ENCODE measurements at places on chromosomes 6 and 20.

DNA sequence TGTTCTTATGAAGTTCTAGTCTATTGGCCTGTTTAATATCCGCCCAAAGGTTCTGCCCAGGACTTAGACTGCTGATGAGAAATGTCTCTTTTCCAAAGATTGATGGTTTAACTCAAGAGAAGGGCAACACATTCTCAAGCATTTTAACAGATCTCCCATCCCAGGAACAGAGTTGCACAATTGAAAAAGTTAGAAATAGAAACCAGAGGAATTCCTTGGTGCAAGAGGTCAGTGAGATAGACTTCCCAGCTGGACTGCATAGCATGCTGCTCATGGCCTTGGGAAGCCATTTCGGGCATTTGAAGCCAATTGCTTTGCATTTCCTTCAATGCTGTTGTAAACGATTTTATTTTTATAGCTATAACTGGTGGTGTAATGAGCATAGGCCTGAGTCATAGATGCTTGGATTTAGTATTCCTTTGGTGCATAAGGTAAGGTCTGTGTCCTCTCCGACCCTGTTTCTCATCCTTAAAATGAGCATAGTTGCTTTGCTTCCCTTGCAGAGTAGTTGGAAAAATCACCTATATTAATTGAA lies 292.2 kb upstream of the JAG1 start:
- no peak for DNase-seq

GRCh38 chr6:158417760-158418098 lies 105.5 kb downstream of the TULP4 start:
- no peak for DNase-seq

DNA sequence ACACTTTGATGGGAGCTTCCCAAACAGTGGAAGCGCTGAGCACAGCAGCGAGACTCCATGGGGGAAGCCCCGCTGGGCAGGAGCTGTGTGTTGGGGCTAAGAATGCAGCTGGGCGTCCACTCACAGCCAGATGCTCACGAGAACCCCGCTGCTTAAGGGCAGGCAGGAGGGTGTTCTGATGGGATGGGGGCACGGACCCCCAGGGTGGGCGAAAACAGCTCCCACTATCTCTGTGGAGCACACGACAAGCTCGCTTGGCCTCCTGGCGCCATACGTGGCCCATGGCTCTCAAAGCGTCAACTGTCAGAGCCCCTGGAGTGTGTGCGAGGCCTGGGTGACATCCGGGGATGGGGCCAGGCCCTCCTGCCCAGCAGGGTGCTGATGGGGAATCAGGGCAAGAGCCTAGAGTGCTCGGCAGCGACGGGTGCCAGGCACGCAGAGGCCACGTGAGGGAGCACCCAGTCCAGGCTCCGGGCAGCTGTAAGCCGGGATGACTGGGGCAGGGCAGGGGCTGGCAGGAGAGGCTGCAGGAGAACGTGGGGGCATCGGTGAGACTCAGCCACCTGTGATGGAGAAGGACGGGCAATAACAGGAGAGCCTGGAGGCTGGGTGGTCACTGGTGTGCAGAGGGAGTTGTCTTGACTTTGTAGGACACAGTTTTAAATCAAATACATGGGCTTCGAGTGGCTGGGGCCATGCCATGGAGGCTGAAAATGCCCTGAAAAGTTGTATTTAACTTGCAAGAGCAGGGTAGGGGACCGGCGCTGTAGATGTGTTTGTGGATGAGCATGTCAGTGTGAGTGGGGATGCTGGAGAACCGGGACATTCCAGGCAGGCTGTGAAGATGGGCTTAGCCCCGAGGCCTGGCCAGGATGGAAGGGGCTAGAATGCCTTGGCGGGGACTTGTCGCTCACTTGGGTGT lies 27.3 kb downstream of the PYGB start:
- no peak for DNase-seq

- DNase-seq = no peak
These were observed 43.3 kb downstream of the IL20RA start for GRCh38 chr6:137001299-137001976.

GRCh38 chr6:104640150-104640700 lies 219.5 kb downstream of the HACE1 start:
- no peak for DNase-seq

GRCh38 chr6:80548532-80548931 lies 442.1 kb downstream of the BCKDHB start:
- DNase-seq = no peak

- peak; percentile 17 for DNase-seq
These were observed 3.0 kb upstream of the GOPC start for GRCh38 chr6:117605169-117605826.

DNA sequence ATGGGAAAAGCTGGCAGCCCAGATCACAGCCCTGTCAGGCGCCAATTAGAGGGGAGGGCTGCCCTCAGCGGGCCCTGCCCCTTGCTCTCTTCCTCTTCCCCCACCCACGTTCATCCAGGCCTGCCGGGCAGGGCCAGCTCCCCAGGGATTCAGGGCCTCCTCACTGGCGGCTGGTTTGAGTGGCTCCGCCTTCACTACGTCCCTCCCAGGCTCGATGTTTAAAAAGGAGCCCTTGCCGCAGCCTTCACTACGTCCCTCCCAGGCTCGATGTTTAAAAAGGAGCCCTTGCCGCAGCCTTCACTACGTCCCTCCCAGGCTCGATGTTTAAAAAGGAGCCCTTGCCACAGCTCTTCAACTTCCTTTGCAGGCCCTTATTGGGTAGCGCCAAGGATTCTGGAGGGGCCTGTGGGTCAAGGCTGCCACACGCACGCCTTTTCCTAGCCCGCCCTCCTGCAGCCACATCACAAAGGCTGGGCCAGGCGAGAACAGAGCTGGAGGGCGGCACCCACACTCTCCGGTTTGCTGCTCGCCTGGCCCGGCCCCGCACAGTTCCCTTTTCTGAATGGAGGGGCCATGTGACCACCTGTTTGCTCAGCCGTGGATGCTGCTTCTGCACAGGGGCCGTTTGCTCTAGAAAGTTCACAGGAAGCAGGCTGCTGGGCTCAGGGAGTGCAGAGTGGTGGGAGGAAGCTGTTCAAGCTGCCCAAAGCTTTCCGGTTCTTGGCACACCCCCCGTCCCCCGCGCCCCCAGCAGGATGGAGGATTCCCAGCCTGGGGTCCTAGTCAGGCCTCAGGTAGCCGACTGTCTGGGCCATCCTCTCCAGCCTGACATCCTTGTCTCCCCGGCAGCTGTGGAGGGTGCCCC lies 1.6 kb downstream of the SLC17A9 start:
- no peak for DNase-seq

- DNase-seq = no peak
These were observed 672 bp downstream of the SIRPA start for GRCh38 chr20:1895674-1896483.

- DNase-seq = no peak
These were observed at the start of gene SIM1 for GRCh38 chr6:100464903-100465700. TSS of gene SIM1 (minus strand) at chr6:100464921. CDS start at chr6:100463468, 1,453 bp downstream.

GRCh38 chr20:5864873-5865587 lies 85.3 kb downstream of the TRMT6 start:
- no peak for DNase-seq

DNA sequence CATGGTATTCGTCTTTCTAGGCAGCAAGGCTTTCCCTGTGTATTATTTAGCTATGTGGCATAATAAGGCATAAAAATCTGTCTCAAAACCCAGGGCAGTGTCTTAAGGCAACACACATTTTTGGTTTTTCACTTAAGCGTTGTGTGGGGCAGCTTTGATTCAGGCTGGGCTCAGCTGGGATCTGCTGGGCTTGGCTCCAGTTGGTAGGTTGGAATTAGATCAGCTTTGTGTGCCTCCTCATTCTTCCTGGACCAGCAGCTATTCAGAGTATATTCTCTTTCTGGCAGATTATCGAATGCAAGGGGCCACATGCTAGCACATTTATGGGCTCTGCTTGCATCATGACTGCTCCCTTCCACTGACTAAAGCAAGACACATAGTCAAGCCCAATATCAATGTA lies 487.9 kb downstream of the RFPL4B start:
- DNase-seq = no peak

DNA sequence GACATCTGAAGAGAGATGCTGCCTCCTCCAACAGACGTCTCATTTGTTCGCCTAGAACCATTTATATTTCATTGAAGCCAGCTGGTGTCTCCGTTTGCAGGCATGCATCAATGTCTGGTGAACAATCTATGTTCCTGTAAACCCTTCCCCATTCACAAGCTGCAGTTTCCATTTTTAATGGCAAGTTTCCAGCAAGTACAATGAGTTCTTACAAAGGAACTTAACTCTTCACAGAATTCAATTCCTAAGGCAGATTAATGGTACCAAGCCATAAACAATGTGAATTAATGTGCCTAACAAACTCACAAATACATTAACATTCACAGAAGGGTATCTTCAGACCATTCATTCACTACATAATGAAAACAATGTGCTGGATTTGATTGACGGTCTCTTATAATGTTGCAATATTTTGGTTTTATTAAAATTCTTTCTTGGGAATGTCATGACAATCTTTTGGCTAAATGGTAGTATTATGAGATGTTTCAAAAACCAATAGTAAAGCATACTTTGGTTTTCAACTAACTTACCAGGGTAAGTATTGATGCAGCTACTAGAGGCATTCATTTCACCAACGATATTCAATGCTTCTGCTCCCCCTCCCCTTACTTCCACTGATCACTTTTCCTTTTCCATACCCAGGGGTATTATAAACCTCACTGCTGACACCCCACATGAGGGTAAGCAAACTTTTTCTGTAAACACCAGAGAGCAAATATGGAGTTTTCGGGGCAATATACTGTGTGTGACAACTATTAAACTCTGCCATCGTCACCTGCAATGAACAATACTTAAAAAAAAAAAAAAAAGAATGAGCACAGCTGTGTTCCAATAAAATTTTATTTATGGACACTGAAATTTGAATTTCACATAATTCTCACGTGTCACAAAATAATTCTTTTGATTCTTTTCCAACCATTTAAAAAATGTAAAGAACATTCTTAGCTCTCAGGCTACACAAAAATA lies 4.2 kb downstream of the AKIRIN2 start:
- no peak for DNase-seq

GRCh38 chr6:113057567-113058053 lies 710.5 kb downstream of the RFPL4B start:
- DNase-seq = no peak

DNA sequence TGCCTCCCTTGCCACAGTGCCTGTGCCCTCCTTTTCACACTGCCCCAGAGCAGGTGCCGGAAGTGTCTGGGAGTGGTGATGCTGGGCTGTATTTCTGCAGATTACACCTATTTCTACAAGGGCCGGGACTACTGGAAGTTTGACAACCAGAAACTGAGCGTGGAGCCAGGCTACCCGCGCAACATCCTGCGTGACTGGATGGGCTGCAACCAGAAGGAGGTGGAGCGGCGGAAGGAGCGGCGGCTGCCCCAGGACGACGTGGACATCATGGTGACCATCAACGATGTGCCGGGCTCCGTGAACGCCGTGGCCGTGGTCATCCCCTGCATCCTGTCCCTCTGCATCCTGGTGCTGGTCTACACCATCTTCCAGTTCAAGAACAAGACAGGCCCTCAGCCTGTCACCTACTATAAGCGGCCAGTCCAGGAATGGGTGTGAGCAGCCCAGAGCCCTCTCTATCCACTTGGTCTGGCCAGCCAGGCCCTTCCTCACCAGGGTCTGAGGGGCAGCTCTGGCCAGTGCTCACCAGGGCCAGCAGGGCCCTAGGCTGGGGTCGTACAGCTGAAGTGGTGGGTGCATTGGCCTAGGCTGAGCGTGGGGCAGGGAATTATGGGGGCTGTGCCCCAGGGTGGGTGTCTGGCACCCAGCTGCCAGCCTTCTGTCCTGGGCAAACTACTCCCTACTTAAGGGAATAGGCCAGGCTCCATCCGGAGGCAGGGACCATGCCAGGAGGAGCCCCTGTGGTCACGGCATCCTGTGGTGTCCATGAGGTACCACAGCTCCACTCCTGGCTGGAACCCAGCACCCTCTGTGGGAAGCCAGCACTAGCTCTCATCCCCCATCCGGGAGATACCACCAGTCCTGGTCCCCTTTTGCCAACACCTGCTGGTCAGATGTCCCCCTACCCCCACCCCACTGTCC lies 3.5 kb downstream of the MMP24OS start:
- DNase-seq = no peak

DNA sequence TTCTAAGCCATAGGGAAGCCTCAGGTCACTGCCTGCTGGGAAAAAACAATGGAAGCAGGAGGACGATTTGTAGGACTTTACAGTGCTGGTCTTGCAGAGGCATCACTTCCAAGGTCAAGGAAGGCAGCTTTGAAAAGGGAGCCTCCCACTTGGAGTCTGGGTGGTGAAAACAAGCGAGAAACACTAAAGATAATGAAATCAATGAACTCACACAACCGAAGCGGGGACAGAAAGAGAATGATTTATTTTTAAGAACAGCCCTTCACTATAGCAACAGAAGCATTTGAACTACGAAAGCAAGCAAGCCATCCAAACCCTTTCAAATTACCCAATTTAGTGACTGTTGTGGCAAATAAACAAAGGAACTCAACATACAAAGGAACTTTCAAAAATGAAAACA lies 227.5 kb downstream of the THBS2 start:
- DNase-seq = no peak

DNA sequence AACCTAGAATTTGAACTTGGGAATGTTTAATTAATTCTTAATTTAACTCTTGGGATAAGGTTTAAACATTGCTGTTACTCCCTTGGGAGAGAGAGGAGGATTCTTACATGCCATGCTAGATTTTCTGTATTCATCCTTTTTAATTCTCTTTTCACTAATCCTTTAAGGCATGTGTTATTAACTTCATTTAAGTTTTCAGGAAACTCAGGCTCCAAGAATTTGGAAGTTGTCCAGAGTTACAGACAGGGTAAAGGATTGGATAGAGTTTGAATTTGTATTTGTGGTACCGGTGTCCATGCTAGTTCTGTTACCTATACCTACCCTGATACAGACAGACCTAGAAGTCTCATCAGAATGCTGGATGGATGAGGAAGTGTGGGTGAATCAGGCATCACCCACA lies 23.7 kb downstream of the DOK5 start:
- DNase-seq = no peak

- no peak for DNase-seq
These were observed 43.3 kb downstream of the TMEM244 start for GRCh38 chr6:129817821-129818220.

DNA sequence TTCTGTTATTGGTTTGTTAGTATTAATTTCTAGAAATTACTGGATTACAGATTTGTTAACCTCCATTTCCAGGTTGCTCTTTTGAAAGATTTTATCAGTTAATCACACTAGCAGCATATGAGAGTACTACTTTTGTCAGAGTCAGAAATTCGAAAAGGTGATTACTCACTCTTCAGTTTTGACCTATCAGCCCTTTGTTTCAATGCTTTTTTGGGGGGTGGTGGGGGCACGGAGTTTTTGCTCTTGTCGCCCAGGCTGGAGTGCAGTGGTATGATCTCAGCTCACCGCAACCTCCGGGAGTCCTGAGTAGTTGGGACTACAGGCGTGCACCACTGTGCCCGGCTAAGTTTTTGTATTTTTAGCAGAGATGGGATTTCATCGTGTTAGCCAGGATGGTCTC lies 149.2 kb downstream of the JARID2 start:
- no peak for DNase-seq

DNA sequence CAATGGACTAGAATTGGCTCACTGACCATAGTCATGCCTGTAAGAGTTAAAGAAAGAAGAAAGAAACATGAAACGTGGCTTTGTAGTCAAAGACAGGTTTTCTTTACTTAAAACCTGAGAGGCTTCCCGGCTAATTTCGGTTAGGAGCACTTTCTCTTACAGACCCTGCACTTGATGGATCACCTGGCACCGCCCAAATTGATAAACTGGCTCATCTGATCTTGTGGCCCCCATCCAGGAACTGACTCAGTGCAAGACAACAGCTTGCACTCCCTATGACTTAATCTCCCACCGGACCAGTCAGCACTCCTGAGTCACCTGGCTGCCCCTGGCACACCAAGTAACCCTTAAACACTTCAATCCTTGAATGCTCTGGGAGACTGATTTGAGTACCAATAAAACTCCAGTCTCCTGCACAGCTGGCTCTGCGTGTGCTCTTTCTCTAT lies 12.3 kb downstream of the TMEM14B start:
- no peak for DNase-seq

All from stimulated activated CD4-positive, alpha-beta T cell treated with anti-CD3 and anti-CD28 coated beads, TNF-alpha, amount 100 ng/mL, for 24 hours (primary cell).